ENCODE measurements at places on chromosomes 6 and 20. TPM values are rescaled to one million over a fixed set of nuclear protein-coding genes. Genes with fewer than 3 reads are reported as not detected.

Gene C6orf163
- 1.2 TPM for total RNA-seq

Gene HCRTR2
- total RNA-seq, result not detected

Gene TMEM200A
- not detected for total RNA-seq

Gene KHDC1L
- total RNA-seq, result not detected

Gene GRIK2
- total RNA-seq, result 6.7 TPM

Gene GNAS-AS1
- total RNA-seq, result 0.51 TPM

Gene PRRT1
- 1.1 TPM for total RNA-seq

Gene GCNT2
- total RNA-seq, result 40.9 TPM

Gene CGA
- total RNA-seq, result 0.89 TPM

Gene SLC32A1
- total RNA-seq, result not detected

Gene PDE7B
- 6.5 TPM for total RNA-seq

Data from heart left ventricle (tissue), 16 donors.